ENCODE measurements at places on chromosomes 6 and 20. TPM values are rescaled to one million over a fixed set of nuclear protein-coding genes. Genes with fewer than 3 reads are reported as not detected.

Gene BMP2
- total RNA-seq: 0.18 TPM

Gene CFB
- 1.8 TPM for total RNA-seq

Gene ENPP5
- total RNA-seq: under 0.01 TPM

Gene PPP1R18
- total RNA-seq: 31.9 TPM

Gene TREML1
- total RNA-seq: not detected

Gene CRISP3
- total RNA-seq: not detected

Gene MCCD1
- total RNA-seq: not detected

Gene STX11
- total RNA-seq: 0.54 TPM

Gene HLA-DMB
- total RNA-seq: 0.28 TPM

Gene PPP1R3G
- total RNA-seq: 0.18 TPM

Gene SPINT3
- not detected for total RNA-seq

Gene FOXA2
- not detected for total RNA-seq

Gene DPPA5
- total RNA-seq: not detected

Gene NKX2-2
- not detected for total RNA-seq

Gene TSBP1
- total RNA-seq: not detected

Gene LHFPL5
- not detected for total RNA-seq

Data from IMR-90 (cell line).